ENCODE measurements at places on chromosomes 4 and X. TPM values are rescaled to one million over a fixed set of nuclear protein-coding genes. Genes with fewer than 3 reads are reported as not detected.
A peak's percentile ranks its signal among the peaks of the same experiment; 100 is the strongest.

DNA sequence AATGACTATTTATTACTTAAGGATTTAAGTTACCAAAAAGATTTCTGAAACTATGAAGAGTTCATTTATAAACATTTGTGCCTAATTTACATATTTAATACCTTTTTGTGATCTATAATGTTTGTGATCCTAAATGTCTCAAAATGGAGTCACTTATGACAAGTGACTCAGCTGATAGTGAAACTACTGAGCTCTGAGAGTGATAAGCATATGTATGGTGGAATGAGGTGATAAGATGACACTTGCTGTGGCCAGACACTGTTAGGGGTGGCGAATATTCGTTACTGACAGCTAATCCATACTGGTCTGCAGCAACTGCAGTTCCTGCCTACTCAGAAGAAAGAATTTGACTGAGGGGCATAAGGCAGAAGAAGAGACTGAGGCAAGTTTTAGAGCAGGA lies 5.5 kb upstream of the NXF3 start:
- no peaks in the 10 kb centered on the region for H3K4me1 ChIP-seq
- H3K4me3 ChIP-seq: no peak overlapping the region
- no peak for DNase-seq
- no peak overlapping the region for H3K27ac ChIP-seq

The P2RY10 gene
- 1.1 TPM for total RNA-seq

GRCh38 chrX:16714504-16714903 lies 2.0 kb upstream of the CTPS2 start:
- no peaks in the 10 kb centered on the region for H3K4me1 ChIP-seq
- DNase-seq: no peak
- no peak overlapping the region for H3K27ac ChIP-seq
- no peaks in the 10 kb centered on the region for H3K27me3 ChIP-seq
- no peak overlapping the region for H3K4me3 ChIP-seq

The TMEM271 gene
- total RNA-seq: not detected

The BANK1 gene
- 1.8 TPM for total RNA-seq

DNA sequence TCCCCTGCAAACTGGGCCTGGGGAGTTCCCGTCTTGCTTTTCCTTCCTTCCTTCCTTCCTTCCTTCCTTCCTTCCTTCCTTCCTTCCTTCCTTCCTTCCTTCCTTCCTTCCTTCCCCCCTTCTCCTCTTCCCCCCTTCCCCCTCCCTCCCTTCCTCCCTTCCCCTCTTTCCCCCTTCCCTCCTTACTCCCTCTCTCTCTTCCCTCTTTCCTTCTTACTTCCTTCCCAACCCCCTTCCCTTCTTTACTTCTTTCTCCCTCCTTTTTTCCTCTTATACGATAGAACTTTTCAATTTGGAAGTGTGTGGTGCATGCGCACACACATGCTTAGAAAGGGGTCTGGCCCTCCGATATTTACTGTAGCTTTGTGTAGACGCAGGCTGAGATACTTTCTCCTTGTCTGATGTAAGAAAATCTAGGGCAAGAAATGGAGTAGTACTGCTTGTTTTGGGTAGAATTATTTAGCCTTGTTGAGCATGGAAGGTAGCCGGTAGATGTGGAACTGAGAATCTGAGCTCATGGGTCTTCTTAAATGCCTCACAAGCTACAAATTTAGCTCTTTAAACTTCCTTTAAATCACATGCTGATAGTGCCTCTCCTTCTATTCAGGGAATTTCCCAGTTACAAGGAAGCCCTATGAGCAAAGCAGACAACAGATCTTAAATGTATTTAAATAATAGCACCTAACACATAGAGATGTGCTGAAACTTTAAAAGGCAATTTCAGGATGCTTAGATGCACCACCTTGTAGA lies 189.6 kb downstream of the GPAT3 start:
- H3K27me3 ChIP-seq: peaks cover 2% of the 10 kb centered on the region
- H3K36me3 ChIP-seq: no peaks in the 10 kb centered on the region
- H3K27ac ChIP-seq: no peak overlapping the region
- no peak for DNase-seq
- H3K4me3 ChIP-seq: no peak overlapping the region

The MORF4L2 gene
- 214 TPM for total RNA-seq

The KLHL13 gene
- total RNA-seq: 4.6 TPM

DNA sequence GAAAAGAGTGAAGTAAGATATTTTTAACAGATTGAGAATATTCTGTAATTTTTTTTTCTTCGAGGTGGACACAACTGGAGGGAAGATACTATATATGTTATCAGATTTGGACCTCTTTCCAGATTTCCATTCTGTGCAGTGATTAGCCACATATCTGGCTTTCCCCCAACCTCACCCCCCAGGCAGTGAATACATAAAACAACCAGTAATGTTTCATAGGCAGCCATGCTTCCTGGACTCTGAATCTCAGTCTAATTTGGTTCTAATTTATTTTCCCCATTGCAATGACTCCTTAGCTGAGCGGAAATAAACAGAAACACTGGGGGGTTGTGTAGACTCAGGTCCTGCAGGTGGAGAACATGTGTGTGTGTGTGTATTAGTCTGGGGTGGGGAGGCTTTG lies 226.5 kb downstream of the FBXW7 start:
- DNase-seq: no peak
- no peaks in the 10 kb centered on the region for H3K27me3 ChIP-seq
- no peaks in the 10 kb centered on the region for H3K36me3 ChIP-seq
- H3K4me3 ChIP-seq: no peak overlapping the region

DNA sequence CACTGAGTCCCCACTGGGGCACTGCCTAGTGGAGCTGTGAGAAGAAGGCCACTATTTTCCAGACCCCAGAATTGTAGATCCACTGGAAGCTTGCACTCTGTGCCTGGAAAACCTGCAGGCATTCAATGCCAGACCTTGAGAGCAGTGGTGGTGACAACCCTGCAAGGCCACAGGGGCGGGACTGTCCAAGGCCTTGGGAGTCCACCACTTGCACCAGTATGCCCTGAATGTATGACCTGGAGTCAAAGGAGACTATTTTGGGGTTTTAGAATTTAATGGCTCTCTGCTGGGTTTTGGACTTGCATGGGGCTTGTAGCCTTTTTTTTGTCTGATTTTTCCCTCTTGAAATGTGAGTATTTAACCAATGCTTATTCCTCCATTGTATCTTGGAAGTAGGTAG lies 145.8 kb downstream of the MSN start:
- no peaks in the 10 kb centered on the region for H3K27me3 ChIP-seq
- H3K4me3 ChIP-seq: no peak overlapping the region
- H3K27ac ChIP-seq: no peak overlapping the region
- H3K4me1 ChIP-seq: no peaks in the 10 kb centered on the region

DNA sequence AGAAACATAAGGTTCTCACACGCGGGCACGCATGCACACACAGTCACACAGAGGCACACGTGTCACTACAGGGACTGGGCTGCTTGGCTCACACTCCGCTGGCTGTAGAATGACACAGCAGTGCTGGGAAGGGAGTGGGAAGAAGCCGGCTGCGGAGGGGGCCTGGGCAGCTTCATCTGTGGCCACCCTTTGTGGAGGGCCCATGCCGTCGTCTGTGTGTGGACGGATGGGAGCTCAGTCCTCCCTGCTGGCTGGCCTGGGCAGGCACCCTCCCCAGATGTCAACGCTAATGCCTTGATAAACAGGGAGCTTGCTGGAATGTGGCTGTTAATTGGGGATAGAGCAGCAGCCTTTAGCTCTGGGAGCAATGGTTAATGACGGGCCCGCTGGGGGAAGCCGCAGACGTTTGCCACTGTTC lies 621.1 kb downstream of the BCOR start:
- H3K4me1 ChIP-seq: no peaks in the 10 kb centered on the region
- no peaks in the 10 kb centered on the region for H3K36me3 ChIP-seq
- H3K27me3 ChIP-seq: no peaks in the 10 kb centered on the region
- H3K4me3 ChIP-seq: no peak overlapping the region

DNA sequence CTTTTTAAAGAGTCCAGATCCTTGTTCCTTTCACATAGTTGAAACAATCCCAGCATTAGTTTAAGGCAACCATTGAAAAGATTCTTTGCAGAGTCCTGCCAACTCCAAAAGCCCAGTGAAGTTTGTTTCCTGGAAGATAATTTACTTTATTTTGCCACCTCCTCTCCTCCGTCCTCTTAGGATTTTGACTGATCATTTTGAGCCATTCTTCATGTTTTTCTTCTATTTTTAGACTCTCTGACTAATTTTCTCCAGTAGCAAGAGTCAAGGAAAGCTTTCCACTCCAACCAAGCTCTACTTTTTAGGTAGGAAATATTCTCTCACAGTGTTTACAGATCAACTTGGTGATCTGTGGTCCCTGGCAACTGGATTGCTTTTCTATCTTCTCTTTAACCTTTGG lies 10.3 kb downstream of the NCBP2L start:
- H3K27ac ChIP-seq: peak overlapping the region; percentile 67
- no peak overlapping the region for H3K4me3 ChIP-seq
- no peaks in the 10 kb centered on the region for H3K36me3 ChIP-seq

GRCh38 chrX:18985186-18985435 lies 1.2 kb upstream of the PHKA2 start:
- H3K36me3 ChIP-seq: no peaks in the 10 kb centered on the region
- H3K27ac ChIP-seq: peak overlapping the region; percentile 32
- no peak for DNase-seq

The CT83 gene
- not detected for total RNA-seq

The GABRE gene
- total RNA-seq: 41.9 TPM

DNA sequence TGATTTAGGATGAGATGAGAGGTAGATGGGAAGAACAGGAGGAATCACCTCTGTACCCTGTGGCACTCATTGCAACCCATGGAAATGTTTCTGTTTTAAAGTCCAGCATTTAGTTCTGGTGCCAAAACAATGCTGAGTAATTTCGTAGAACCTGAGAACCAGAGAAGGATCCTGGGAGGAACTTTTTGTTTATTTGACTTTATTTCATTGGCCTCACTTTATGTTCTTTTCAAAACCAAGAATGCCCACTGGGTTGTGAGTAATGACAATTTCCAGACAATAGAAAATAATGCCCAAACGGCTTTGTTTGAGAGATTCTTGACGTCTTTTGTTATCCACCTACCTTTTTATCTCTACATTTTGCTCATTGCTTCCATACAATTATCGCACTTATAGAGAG lies 111.3 kb downstream of the SHROOM3 start:
- H3K4me1 ChIP-seq: no peaks in the 10 kb centered on the region
- H3K4me3 ChIP-seq: no peak overlapping the region
- no peaks in the 10 kb centered on the region for H3K27me3 ChIP-seq
- no peaks in the 10 kb centered on the region for H3K36me3 ChIP-seq
- DNase-seq: no peak

The PRSS12 gene
- not detected for total RNA-seq

The MMRN1 gene
- 87.0 TPM for total RNA-seq

DNA sequence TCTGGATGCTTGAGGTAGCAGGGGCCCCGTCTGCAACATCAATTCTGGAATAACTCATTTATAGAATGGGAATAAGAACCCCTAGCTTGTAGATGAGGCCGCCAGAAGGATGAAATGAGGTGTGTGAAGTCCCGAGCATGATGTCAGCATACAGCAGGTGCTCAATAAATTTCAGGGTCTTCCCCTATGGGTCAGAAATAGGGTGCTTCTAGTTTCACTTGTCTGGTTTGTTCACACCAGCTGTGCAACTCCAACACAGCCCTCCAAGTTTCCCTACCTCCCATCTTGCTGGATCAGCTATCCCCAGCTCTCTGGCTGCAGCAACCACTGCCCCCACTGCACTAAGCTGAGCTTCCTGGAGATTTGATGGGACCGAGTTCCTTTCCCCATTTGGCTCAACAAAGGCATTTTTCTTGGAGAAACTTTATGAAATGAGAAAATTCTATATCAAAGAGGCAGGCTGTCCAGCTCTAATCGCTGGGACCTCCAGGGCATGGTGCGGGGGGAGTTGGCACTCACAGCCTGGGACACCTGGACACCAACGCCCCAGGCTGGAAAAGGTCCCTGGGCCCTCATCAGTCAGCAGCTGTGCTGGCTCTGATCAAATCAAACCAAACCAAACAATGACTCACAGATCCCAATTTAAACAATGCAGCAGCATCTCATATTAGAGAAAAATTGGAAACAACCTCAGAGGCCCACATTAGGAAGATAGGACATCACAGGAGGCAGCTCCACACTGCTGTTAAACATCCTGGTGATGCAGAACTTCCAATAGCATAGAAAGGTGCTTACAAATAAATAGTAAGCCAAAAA lies 13.3 kb downstream of the SLC2A9 start:
- DNase-seq: no peak
- no peaks in the 10 kb centered on the region for H3K36me3 ChIP-seq
- H3K27ac ChIP-seq: no peak overlapping the region
- H3K4me3 ChIP-seq: no peak overlapping the region
- no peaks in the 10 kb centered on the region for H3K27me3 ChIP-seq

DNA sequence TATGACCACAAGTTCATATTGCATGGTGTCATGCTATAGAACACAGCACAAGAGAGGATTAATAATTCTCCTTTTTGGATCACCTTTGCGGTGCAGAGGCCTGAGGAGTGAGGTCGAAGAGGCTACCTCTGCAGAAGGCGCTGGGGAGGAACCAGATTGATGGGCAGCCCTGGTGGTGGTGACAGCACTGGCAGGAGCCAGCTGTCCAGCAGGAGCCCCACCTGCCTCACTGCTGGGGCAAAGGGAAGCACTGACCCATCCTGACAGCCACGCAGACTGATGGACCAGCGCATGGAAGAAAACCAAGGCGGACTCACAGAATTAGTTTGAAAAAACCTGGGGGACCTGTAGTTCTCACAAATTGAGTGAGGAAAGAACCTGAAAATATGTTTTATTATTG lies 50.9 kb downstream of the COX18 start:
- no peak for DNase-seq
- no peaks in the 10 kb centered on the region for H3K27me3 ChIP-seq
- no peak overlapping the region for H3K27ac ChIP-seq

DNA sequence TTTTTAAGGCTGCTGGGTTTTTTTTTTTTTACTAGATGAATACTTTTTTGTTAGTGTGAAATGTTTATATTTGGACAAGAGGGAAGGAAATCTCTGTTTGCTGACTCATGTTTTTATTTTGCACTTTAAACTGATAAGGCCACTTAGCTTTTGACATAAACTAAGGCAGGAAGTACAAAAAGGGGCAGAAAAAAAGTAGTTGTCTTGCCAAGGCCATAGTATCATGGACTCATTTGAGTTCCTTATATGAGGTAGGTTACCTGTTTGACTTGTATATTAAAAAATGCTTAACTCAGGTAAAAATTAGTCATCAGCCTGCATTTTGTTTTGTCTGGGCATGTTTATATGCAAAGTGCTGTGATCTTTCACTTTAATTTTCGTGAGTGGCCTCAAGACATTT lies 26.0 kb downstream of the SMAD1 start:
- H3K27me3 ChIP-seq: no peaks in the 10 kb centered on the region
- no peaks in the 10 kb centered on the region for H3K36me3 ChIP-seq
- no peak overlapping the region for H3K4me3 ChIP-seq
- no peak overlapping the region for H3K27ac ChIP-seq
- no peak for DNase-seq

DNA sequence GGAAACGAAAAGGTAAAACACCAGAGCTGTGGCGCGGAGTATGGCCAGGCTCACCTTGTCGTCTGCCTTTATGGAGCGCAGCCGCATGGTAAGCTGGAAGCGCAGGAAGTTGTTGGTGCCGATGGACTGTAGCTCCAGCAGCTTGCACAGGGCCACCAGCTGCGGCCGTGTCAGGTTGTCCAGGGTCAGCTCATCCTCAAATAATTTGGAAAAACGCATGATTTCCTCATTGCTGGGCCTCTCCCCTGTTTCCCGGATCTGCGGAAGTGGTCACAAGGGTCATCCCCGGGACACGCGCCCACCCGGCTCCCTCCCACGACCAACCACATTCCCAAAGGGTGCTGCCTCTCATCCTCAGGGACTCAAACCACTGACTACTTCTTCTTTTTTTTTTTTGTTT lies 23.3 kb downstream of the LETM1 start:
- peaks cover 7% of the 10 kb centered on the region for H3K36me3 ChIP-seq
- no peak overlapping the region for H3K27ac ChIP-seq
- no peaks in the 10 kb centered on the region for H3K4me1 ChIP-seq
- DNase-seq: no peak
- no peak overlapping the region for H3K4me3 ChIP-seq

- H3K27ac ChIP-seq: no peak overlapping the region
- H3K36me3 ChIP-seq: no peaks in the 10 kb centered on the region
- no peaks in the 10 kb centered on the region for H3K27me3 ChIP-seq
- H3K4me3 ChIP-seq: no peak overlapping the region
Observed at GRCh38 chr4:789571-790465, 36.1 kb downstream of the CPLX1 start.
